NCI-H2227 treated with DMSO at 0.1 percent for 48 hours (cell line): ENCODE measurements at places on chromosomes 7 and 10.
A peak's percentile ranks its signal among the peaks of the same experiment; 100 is the strongest.

GRCh38 chr10:70034232-70034631 is 18.4 kb upstream of the MACROH2A2 start:
- DNase-seq = no peak

- peak; percentile 32 for DNase-seq
Observed at GRCh38 chr10:58027426-58027825, 240.3 kb downstream of the IPMK start.

DNA sequence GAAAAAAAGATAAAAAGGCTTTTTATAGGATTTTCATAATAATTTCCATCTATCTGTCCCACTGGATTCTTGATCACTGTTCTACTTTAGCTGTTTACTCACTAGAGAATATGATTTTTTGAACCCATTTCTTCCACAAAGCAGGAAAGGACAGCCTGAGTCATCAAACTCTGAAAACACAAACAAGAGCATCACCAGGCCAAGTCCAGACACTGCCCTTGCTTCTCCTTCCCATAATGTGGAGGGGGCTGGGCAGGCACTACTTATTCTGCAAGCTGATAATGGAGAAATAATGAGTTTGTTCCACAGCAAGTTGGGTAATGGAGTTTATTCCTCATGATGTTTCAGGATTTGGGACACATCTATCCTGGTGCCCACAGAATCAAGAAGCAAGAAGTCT is 13.0 kb upstream of the KCNIP2 start:
- no peak for DNase-seq

DNA sequence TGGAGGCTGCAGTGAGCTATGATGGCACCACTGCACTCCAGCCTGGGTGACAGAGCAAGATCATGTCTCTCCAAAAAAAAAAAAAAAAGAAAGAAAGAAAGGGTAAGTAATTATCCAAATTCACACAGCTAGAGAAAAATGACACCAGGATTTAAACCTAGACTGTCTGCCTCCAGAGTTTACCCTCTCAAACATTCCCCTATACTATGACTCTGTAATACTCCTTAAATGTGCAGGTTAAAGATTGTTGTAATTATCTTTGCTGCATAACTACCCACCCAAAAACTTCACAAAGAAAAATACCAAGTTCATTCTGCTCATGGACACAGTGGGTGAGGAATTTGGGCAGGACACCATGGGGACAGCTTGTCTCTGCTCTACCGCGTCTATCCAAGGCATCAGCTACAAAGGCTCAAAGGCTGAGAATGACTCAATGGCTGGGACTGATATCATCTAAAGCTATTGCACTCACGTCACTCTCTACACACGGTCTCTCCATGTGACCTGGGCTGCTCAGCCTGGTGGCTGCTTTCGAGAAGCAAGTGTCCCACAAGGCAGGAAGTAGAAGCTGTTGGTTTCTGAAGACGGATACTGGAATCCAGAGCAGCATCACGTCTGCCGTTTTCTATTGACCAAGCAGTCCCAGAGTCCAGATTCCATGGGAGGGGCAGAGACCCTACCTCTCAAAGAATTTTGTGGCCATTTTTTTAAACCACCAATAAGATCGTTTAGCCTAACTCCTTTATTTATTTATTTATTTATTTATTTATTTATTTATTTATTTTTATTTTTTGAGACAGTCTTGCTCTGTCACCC is 185.7 kb upstream of the AUTS2 start:
- no peak for DNase-seq

DNA sequence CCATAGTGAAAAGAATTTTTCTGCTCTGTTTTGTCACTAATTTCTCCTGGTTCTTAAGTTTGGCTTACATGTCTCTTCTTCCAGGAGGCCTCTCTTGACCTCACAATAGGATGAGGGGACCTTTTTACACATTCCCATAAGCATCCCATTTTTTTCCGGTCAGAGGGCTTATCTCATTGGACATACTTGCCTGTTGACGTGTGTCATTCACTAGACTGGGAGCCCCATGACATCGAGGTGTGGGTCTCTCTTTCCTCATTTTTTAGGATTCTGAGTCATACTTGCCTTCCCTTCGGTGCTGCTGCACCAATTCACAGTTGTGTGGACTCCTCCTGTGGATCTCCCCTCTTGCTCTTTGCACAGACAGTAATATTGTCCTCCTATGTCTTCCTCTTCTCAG is 601.8 kb downstream of the GATA3 start:
- DNase-seq = no peak

DNA sequence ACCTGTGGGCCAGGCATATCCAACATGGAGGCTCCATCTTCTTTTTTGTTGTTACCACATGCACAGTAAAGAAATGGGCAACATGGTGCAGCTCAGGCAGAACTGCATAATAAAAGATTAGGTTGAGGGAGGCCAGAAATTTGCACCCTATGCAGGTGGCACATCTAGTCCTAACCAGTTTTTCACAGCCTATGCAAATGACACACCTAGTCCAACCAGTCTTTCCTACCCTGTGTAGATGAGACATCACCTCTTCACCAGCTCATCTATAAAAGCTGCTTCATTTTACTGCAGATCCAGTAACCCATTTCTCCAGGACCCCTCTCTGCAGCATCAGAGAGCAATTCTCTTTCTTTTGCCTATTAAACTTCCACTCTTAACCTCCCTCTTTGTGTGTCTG is 411.0 kb upstream of the PCDH15 start:
- DNase-seq = no peak

GRCh38 chr7:150341263-150342120 is at the start of gene RARRES2:
Gene RARRES2 (minus strand): TSS chr7:150341629. CDS start chr7:150340609, 1,020 bp downstream.
- DNase-seq = no peak

DNA sequence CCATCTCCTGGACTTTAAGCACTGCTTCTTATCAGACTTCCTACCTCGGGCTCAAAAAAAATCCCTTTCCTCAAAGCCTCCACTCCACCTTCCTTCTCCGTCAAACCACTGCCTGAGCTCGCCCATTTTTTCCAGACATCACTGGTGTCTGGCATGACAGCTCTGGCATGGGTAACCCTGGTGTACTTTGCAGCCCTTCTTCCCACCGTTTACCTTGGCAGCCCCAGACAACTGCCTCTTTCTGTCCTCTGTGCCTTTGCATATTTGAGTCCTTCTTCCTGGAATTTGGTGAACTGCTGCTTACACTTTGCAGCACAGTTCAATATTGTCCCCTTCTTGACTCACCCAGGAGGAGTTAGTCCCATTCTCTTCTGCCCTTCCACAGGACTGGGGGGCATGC is 144.6 kb upstream of the TBX20 start:
- no peak for DNase-seq

GRCh38 chr7:91503934-91504555 is 239.8 kb downstream of the FZD1 start:
- no peak for DNase-seq

- DNase-seq = no peak
Observed at GRCh38 chr7:110974441-110974840, 116.5 kb upstream of the LRRN3 start.

GRCh38 chr7:32869716-32870115 is 21.8 kb downstream of the KBTBD2 start:
- no peak for DNase-seq

DNA sequence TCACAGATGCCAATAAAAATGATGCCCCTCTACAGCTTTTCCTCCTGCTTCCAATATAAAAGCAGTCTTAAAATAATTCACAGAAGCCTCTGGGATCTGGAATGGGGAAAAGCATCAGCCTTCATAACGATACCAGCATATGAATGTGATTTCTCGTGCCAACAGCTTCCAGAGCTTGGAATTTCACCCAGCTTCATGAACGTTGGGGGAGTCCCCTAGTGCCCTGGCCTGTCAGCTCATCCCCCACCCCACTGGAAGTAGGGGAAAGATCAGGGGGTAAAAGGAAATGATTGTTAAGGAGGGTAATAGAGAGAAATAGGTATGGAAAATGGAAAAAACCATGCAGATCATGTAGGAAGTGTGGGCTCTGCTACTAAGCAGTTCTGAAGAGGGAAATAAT is 253.6 kb downstream of the INHBA start:
- no peak for DNase-seq

GRCh38 chr7:134823400-134823799 is 44.0 kb downstream of the CALD1 start:
- DNase-seq = no peak

- no peak for DNase-seq
Observed at GRCh38 chr7:50957431-50957830, 174.7 kb upstream of the GRB10 start.

GRCh38 chr7:28755255-28755654 is 202.9 kb downstream of the TRIL start:
- DNase-seq = no peak

- DNase-seq = no peak
Observed at GRCh38 chr10:17418249-17418648, 36.1 kb downstream of the ST8SIA6 start.

GRCh38 chr10:110746969-110747608 is 103.0 kb downstream of the RBM20 start:
- no peak for DNase-seq

DNA sequence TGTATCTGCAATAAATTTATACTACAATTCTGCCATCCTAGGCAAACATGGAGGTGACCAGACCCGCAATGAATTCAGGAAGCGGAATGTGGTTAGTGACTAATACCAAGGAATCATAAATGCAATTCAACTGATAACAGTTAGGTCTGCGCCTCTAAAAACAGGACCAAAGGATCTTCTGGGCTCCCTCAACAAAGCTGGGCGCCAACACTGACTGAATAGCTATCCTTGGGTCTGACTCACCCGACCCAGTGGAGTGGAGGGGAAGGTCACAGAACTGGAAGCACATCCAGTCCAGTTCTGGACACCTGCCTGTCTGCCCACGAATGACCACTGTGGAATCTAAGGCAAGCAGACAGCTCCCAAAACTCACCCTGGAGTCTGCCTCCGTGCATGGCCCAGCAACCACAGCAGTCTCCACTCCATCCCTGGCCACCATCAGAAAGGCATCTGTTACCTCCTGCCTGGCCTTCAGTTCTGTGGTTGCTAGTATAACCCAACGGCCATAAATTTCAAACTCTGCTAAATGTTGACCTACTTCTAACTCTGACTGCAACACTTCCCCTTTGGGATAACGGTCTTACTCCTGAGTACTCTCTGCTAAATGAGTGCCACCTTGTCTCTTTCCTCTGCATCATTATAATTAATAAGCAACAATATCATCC is 43.0 kb upstream of the DLX6 start:
- no peak for DNase-seq

- DNase-seq = no peak
Observed at GRCh38 chr10:98332623-98333269, 64.8 kb upstream of the LOXL4 start.

DNA sequence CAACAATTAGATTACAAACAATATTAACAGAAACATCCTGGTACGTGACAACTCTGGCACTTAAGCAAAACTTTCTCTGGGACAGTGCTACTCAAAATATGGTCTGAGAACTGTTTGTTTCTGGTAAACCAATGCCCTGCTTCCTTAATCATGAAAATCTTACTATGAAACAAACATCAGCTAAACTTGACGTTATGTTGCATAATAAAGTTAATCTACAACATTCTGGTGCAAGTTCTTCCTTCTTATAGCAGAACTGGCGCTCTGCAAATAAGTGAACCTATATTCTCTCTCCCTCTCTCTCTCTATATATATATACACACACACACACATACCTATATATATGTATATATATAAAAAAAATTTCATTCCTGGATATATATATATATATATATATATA is 7.8 kb downstream of the C7orf33 start:
- DNase-seq = no peak

GRCh38 chr10:84262190-84262956 is 17.5 kb downstream of the RGR start:
- DNase-seq = no peak

- no peak for DNase-seq
Observed at GRCh38 chr10:18102404-18102803, 37.8 kb upstream of the CACNB2 start.

GRCh38 chr7:36192053-36192824 is 39.2 kb downstream of the EEPD1 start:
- no peak for DNase-seq

- no peak for DNase-seq
Observed at GRCh38 chr7:2546776-2547586, 8.3 kb downstream of the BRAT1 start.

GRCh38 chr10:97335188-97335619 is 675 bp upstream of the FRAT2 start:
- no peak for DNase-seq

GRCh38 chr10:34859170-34859569 is 44.1 kb upstream of the PARD3 start:
- DNase-seq = no peak

DNA sequence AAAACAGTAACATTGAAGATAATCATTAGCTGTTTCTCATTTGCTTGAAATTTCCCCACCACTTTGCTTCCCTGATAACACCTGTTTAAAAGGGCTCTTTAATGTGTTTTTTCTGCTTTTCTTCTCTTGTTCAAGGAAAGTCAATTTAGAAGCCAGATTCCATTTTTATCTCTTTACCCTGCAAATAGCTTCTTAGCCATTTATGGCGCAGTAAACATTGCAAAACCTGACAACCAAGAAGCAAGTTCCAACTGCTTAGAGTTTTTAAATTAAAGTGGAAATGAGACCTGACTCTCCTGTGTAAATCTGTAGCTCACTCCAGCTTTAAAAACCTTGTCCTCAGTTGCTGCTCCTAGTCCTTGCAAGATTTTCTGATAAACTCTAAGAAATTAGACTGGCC is 30.1 kb downstream of the SGPL1 start:
- no peak for DNase-seq

GRCh38 chr10:129509155-129509554 is 42.1 kb downstream of the MGMT start:
- no peak for DNase-seq

- peak; percentile 29 for DNase-seq
Observed at GRCh38 chr7:1742555-1743303, 72.7 kb downstream of the ELFN1 start.

DNA sequence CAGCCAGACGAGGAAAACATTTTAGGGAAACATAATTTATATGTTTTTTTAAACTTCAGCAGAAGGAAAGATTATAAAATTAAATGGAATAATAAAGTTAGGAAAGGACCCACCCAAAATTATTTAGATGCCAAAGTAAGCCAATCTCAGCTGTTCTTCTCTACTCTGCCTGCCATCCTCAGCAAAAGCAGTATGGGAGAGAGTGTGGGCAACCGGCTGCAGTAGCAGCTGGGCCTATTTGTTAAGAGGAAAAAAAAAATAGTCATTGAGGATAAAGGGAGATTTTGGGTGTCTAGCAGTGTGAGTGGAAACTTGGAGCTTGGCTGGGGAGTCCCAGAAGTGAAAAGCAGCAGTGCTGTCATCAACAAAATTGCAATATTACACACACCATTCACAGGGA is 15.4 kb downstream of the SEMA3E start:
- no peak for DNase-seq
